CD14-positive monocyte (primary cell): ENCODE measurements at places on chromosomes 1 and 21.

DNA sequence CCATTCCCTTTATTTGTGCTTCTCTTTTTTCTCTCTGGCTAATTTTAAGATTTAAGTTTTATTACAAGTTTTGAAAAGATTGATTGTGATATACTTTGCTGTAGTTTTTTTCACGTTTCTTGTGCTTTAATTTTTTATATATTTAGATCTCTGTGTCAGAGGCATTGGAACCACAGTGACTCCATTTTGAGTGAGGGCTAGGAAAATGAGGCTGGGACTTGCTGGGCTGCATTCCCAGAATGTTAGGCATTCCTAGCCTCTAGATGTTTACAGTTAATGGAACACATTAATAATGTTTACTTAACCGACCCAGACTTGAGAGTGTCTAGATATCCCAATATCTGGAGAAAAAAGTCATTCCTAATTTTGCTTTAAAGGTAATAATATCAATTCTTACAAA, 939.4 kb downstream of the BRINP3 start:
- DNase-seq: no peak

GRCh38 chr1:100930494-100930893, 34.6 kb downstream of the SLC30A7 start:
- DNase-seq: no peak

DNA sequence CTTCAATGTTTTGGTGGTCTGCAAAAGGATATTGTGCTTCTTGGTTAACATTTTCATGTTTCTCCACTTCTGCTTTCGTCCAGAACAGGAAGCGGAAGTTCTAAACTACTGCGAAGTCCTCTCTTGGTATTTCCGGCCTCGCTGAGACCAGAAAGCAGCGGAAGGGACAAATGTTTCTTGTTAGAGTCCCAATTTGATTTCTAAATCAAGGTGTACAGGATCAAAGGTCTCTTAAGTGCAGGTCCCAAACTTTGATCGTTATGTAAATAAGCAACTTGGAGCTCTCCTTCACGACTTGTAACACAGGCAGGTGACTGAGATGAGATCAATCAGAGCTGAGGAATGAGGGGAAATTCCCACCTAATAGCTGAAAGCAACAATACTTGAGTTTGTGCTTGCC, 40.1 kb upstream of the HMCN1 start:
- peak; percentile 81 for DNase-seq

GRCh38 chr1:6440198-6441126, 15.9 kb downstream of the ESPN start:
- DNase-seq: no peak

- DNase-seq: no peak
Observed at GRCh38 chr1:44783697-44784093, 4.3 kb downstream of the BEST4 start.

- DNase-seq: no peak
Observed at GRCh38 chr1:200073286-200073637, 45.8 kb downstream of the NR5A2 start.

DNA sequence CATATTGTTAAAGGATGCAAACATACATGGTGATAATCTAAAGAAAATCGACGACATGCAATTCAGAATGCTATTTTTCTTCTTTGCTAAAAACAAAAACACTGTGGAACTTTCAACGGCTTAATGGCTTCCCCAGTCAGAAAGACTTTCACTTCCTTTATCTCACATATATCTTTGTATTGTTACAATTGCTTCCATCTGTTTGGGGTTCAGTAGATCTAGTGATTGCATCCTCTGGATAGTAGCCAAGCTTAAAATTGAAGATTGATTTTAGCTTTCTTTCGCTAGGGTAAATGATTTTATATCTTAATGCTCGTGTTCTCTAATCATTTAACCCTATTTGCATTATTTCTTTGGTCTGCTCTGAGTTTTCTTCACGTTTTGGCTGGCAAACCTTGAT, 31.8 kb upstream of the ADAMTS1 start:
- DNase-seq: no peak

DNA sequence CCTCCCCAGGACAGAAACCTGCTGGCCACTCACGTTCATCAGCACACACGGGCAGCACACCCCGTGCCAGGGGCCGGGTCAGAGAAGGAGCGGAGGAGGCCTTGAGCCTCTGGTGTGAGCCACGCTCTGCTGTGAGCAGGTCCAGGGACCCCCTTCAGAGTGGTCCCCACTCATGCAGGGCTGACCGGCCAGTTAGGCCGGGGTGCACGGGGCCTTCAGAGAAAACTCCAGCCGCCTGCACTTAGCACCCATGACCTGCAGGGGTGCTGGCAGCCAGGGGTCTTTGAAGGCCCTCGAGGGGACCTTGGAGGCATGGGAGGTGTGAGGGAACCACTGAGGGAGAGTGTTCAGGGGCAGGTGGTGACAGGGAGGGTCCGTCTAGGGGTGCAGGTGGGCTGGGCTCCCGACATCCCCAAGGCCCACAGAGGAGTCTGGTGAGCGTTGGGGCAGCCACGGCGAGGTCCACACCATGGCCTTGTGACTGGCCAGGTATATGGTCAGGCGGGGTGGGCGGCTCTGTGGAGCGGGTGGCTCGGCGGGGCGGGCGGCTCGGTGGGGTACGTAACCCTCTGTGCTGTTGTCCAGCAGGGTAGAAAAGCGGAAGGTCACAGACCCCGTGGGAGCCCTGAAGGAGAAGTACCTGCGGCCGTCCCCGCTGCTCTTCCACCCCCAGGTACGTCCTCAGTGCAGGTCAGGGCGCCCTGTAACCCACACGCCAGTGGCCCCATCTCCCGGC, 40.3 kb upstream of the ARHGEF16 start:
- DNase-seq: no peak

- DNase-seq: peak; percentile 56
Observed at GRCh38 chr1:234684856-234685255, 74.9 kb upstream of the IRF2BP2 start.

DNA sequence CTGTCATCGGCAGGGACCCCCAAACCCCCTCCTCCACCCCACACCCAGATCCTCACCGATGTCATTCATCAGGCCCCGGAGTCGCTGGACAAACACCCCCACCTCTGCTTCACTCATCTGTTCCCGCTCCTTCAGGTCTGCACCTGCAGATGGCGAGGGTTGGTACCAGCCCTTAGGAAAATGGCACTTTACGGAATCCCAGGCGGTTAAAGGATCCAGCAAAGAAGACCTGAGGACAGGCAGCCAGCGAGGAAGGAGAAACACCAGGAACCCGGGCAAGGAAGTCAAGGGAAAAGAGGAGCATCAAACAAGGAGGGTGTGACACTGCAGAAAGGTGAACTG, 13.8 kb downstream of the ECHDC2 start:
- no peak for DNase-seq

GRCh38 chr1:30216602-30217001, 506.8 kb downstream of the MATN1 start:
- no peak for DNase-seq

- DNase-seq: no peak
Observed at GRCh38 chr1:116420417-116421200, 47.6 kb downstream of the ATP1A1 start.

GRCh38 chr1:84504580-84505492, 1.4 kb upstream of the SPATA1 start:
- peak; percentile 67 for DNase-seq
